Peyer's patch (tissue), 4 donors: ENCODE measurements at places on chromosomes 6 and 20.

DNA sequence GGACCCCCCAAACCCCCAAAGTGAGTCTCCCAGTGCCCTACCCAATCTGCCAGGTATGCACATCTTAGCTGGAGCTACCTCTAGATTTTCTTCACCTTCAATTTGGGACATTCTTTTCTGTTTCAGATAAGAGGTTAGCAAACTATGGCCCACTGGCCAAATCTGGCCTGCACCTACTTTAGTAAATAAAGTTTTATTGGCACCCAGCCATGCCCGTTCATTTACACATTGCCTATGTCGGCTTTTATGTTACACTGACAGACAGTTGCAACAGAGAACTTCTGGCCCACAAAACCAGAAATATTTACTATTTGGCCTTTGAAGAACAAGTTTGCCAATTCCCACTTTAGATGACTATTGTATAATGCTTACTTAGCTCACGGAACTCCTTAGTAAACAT, 55.9 kb upstream of the STX16 start:
- no peak for DNase-seq

- DNase-seq, result no peak
Observed at GRCh38 chr20:7817286-7817685, 123.0 kb downstream of the HAO1 start.

- peak; percentile 89 for DNase-seq
Observed at GRCh38 chr20:44400970-44401769, 45.7 kb downstream of the HNF4A start.

GRCh38 chr20:17579369-17580039, 9.6 kb downstream of the DSTN start:
- no peak for DNase-seq

DNA sequence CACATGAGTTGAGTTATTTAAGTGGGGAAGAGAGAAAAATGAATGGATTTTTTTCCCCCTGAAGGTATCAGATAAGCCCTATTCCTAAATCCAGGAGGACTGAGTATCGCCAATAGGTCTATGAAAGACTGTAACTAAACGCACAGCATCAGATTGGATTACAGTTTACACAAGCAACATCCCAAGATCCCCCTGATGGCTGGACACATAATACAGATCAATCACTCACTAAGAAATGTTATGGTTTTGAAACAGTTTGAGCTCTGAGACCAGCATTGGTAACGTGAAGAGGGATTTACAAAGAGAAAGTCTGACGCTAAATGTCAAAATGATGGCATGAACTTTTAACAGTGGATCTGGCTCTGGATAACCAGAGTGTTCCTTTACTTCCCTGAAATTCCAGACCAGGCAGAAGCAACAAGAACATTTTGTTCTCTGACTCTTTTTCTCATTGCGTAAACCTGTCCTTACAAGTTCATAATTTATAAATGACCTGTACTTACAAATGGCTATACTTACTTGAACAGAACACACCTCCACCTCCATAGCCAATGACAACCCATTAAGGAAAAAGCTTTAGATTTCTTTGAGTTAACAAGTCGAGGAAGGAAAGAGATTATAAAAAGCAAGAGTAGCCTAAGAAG, 131.8 kb upstream of the BEND3 start:
- DNase-seq, result no peak

DNA sequence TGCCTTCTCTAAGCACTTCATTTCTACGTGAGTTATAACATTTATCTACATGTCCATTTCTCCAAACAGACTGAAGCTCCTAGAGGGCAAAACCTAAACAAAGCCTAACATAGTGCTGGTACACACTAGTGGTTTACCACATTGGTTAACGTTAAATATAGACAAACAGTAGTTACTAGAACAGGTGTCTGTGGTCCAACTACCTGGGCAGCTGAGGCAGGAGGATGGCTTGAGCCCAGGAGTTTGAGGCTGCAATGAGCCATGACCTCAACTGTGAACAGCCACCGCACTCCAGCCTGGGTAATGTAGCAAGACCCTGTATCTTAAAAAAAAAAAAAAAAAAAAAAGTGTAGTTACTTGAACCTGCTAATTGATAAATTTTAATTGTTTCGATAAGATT, 26.5 kb downstream of the PTPRK start:
- no peak for DNase-seq

DNA sequence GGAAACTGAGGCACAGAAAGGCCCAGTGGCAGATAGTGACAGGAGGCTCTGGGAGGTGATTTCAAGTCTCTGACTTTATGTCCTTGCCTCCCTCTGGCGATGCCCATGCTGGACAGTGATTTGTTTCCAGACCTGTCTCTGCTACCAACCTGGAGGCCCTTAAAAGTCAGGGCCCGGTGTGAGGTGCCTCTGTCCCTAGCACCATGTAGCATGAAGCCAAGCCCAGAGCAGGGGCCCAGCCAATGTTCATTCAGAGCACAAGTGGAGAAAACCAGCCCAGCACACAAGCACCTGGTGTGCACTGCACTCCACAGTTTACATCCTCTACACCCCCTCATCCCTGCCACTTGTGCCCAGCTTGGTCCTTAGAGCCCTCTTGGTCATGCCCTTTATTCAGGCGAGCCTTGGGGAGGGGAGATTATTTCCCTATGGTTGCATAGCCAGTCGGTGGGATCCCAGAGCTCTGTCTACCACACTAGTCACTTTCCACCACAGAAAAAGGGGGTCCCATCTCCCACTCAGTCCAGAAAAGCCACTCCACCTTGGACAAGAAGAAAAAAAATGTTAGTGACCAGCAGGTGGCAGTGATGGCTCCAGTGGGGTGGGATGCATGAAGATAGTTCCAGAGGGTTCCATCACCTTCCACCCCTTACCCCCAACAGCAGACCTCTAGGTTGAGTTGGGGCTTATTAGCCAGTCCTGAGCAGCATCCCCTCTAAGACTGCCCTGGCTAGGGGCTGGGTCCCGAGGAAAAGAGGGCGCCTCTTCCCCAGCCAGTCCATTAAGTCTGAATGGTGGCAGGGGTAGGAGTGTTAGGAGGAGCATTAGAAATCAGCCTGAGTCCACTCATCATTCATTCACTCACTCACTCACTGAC, 30.9 kb downstream of the KIAA1755 start:
- DNase-seq, result no peak

DNA sequence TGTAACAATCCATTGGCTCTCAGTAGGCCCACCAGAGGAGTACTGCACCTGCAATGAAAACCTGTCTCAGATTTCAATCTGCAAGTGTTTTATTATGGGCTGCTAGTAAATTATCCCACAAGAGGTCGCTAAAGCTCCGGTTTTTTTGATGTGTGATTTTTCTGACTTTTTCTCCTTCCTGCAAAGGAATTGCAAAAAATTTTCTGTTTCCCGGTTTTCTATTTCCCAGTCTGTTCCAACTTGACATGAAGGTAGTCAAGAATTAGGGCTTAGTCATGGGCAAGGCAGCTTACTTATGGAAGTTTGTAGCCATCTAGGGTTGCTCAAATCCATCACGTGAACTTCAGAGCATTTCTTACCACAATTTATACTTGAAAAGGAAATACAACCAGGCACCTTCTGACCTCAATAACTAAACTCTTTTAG, 38.5 kb upstream of the AHI1 start:
- DNase-seq, result no peak

GRCh38 chr6:119192200-119192599, 113.7 kb upstream of the FAM184A start:
- DNase-seq, result no peak

- no peak for DNase-seq
Observed at GRCh38 chr6:16698162-16698533, 63.1 kb downstream of the ATXN1 start.

DNA sequence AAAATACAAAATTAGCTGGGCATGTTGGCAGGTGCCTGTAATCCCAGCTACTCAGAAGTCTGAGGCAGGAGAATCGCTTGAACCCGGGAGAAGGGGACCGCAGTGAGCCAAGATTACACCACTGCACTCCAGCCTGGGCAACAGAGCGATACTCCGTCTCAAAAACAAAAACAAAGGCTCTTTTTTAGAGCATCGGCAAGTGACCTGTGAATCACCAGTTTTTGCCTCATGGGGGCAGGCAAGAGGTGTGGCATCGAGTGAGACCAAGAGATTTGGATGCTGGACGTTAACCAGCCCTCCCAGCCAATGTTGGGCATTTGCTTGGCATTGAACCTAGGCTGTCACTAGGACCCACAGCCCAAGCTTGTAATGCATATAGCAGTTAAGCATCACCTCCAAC, 14.6 kb upstream of the CDK5RAP1 start:
- DNase-seq, result no peak

GRCh38 chr6:39357998-39358686, 35.6 kb upstream of the KCNK16 start:
- DNase-seq, result no peak

GRCh38 chr20:61176874-61177273, 75.2 kb upstream of the CDH4 start:
- no peak for DNase-seq

DNA sequence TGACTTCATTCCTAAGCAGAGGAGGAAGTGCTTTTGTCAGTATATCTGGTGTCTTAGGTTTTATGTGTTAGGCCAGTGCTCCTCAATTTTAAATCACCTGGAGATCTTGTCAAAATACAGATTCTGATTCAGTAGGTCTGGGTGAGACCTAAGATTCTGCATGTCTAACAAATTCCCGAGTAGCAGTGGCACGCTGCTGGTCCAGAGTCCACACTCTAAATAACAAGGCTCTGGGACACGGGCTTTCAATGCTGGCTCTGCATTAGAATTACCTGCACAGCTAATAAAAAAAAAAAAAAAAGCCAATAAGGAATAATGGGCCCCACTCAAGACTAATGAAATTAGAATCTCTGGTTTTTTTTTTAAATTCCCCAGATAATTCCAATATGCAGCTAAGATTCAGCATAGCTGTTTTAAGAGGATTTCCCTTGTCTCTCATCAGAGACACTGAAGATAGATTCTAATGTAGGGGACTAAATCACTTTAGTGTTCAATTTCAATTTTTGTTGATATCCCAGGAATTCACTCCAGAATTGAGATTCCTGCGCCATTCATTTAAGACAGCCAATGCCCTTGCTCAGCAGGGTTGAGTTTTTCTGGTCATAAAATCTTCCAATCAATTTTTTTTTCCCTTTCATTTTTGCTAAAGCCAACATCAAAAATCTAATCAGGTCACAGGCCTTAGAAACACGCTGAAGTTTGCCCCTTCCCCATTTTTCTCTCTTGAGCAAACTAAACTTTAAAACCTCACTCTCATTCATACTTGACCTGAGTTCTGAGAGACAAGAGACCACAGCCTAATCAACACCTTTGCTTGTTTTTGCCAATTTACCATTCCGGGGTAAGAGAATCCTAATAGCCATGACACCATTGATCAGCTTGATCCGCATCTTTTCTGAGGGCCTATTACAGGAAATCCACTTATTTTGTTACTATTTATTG, 2.4 kb downstream of the TDP2 start:
- peak; percentile 61 for DNase-seq

DNA sequence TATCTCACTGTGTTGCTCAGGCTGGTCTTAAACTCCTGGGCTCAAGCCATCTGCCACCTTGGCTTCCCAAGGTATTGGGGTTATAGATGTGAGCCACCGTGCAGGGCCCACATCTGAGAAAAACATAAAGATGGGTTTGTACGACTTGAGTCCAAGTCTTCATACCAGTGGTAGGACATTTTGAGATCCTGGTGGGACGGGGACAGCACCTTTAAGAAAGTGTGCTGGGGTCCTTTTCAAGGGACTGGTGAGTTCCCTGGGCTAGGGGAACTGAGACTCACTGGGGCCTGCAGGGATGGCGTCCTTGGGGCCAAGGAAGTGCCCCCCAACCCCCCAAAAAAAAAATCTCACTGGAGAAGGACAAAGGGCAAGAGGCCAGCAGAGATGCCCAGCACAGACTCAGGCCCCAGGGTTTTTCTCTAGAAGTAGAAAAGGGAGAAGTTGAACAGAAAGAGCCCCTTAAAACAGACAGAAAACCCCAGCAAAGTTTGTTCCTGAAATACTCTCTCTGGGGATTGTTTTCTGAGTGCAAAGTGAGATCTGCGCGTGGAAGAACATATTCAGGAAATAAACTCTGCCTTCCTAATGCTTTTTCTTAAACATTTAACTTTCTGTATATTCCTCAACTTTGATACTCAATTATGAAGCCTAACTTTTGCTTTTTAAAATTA, 10.7 kb downstream of the OSBPL2 start:
- no peak for DNase-seq

- no peak for DNase-seq
Observed at GRCh38 chr6:139891471-139891870, 517.0 kb upstream of the CITED2 start.
